ENCODE measurements at places on chromosomes 7 and 10.

GRCh38 chr7:88401009-88401623, 94.4 kb upstream of the STEAP4 start:
- no peak for DNase-seq

GRCh38 chr10:33498391-33498891, 164.0 kb upstream of the NRP1 start:
- no peak for DNase-seq

DNA sequence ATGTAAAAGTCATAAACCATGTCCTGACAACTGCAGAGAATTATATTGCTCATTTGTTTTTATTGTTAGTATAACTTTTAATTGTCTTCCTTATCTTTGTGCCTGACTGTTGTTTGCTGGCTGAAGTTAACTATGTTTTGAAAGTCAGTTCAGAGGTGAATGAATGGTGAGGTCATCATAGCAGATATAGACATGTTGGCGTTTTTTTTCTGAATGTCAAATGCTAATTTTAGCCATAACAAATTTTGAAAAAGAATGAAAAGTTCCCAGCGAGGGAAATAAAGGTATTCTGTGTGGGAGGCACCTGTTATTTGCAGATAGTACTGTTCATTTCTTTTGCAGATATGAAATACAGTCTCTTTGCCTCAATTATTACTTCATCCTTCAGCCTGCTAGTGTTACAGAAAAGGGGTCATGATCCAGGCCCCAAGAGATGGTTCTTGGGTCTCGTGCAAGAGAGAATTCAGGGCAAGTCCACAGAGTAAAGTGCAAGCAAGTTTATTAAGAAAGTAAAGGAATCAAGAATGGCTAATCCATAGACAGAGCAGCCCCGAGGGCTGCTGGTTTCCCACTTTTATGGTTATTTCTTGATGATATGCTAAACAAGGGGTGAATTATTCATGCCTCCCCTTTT, 96.5 kb downstream of the CAMK1D start:
- no peak for DNase-seq

- DNase-seq = no peak
Observed at GRCh38 chr10:115696747-115697146, 576.3 kb downstream of the GFRA1 start.

DNA sequence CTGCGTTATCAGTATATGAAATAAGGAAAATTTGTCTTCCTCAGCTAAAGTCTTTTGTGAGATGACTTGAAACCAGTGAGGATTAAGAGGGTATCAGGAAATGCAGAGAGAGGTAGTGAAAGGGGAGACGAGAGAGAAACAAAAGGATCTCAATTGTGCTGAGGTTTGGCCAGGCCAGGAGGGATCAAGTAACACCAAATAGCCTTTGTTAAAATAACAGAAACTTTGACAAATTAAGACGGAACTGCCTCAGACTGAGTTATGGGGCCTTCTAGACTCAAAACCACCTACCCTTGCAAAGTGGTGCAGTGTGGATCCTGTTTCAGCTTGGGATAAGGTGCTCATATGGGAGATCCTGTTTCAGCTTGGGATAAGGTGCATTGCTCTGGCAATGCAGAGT, 263.1 kb downstream of the CREB5 start:
- no peak for DNase-seq

DNA sequence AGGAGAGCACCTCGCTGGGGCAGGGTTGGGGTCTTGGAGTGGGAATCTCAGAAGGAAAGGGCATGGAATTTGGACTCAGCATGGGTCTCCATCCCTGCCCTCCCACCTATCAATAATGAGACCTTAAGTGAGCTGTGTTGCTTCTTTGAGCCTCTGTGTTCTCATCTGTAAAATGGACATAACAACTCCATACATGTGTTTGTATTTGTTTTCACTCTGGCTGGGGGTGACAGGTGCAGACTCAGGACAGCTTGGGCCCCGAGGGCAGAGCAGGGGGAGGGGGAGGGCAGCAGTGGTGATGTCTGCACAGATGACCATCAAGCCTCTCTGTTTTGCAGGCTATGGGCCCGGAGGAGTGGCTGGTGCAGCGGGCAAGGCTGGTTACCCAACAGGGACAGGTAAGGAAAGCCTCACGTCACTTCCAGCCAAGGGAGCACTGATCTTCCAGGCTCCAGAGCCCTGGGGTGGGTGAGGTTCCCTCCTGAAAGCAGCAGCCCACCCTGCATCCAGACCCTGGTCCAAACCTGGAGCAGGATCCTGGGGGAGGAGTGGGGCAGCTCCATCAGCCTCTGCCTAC, 19.9 kb downstream of the ELN start:
- no peak for DNase-seq

- no peak for DNase-seq
Observed at GRCh38 chr7:36469236-36469635, 79.6 kb downstream of the ANLN start.

- DNase-seq = no peak
Observed at GRCh38 chr10:59926086-59926485, 19.7 kb upstream of the CCDC6 start.

DNA sequence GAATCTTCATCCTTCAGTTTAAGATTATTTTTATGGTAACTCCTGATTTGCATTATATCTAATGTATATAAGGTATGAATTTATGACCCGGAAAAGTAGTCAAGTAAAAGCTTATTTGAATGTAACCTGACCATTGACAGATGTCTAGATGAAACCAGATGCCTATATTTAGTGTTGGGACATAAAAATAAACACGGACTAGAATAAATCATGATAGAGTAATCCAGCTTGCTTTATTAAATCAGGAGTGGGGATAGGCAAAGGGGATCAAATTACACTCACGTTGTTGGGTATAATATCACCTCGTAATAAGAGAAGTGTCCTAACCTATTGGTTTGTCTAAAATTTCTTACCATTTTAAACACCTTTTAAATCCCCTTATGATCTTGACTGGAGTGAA, 244.6 kb downstream of the AGMO start:
- DNase-seq = no peak

- no peak for DNase-seq
Observed at GRCh38 chr7:132336797-132337196, 239.5 kb downstream of the PLXNA4 start.

DNA sequence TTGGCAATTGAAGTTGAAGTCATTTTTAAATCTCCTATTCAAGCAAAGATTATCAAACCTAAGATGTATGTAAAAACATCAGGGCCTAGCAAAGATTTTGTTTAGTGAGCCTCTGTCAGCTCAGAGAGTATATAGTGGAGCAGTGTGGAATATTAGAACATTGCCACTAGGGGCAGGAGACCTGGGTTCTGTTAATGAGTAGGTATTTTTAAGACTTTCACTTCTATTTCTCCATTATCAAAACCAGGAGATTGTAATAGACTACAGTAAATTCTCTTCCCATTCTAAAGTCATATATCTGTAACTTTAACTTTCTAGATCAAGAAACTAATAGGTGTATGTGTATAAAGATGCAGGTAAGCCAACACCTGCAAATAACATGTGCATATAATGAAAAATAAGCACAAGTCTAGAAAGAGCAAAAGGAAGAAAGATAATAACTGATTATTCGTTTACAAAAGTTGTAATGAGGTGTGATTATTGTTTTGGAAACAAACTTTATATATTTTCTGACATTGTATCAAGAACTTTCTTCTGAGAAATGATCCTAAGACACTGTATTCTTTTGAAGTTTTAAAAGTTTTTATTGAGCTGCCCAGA, 64.4 kb downstream of the KCND2 start:
- DNase-seq = peak; percentile 3

GRCh38 chr7:140230861-140231770, 54.3 kb upstream of the KDM7A start:
- DNase-seq = peak; percentile 14

DNA sequence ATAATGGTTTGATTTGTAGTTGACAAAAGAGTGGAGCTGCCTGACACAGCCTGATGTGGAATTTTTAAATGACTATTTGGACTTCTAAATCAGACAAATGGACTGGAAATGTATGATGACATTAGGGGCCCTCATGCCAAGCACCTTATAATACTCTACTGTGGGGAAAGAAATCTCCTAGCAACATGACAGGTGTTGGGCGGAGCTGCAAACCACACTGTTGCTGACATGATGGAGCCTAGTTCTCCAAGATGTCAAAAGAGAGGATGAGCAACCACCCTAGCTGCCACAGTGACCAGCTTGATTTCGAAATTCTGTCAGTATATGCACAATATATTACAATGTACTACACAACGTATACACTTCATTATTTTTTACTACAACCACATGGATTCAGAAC, 65.8 kb downstream of the RHOBTB1 start:
- no peak for DNase-seq

- no peak for DNase-seq
Observed at GRCh38 chr7:78213402-78213801, 414.8 kb downstream of the PHTF2 start.

- DNase-seq = no peak
Observed at GRCh38 chr7:105125745-105126144, 111.7 kb downstream of the KMT2E start.

DNA sequence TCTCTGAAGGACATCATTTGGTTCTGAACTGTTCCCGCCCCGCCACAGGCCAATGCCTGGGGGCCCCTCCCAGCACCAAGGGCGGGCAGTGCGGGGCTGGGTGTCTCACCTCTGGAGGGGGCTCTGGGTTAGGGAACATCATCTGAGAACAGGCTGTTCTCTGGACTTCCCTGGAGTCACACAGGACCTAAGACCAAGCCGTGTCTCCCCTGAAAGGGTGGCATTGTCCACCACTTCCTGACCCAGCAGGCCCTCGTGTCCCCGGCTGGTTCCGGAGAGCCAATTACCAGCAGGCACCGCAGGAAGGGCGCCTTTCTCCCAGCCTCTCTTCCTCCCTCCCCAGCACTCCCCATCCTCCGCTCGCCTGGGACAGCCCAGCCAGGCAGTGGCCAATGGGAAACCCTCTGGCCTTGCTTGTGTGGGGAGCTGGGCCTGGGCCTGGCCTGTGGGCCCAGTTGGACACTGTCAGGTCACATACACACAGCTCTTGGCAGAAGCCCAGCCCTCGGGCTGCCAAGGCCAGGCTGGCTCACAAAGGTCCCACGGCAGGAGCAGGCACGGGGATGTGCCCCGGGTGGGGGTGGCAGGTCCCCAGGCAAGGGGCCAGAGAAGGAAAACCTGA, 119.5 kb downstream of the SPDYE5 start:
- DNase-seq = no peak

GRCh38 chr10:129742742-129743550, 221.1 kb downstream of the EBF3 start:
- no peak for DNase-seq
